Chondrocyte (in vitro differentiated cells): ENCODE measurements at places on chromosomes 1 and 21. TPM values are rescaled to one million over a fixed set of nuclear protein-coding genes. Genes with fewer than 3 reads are reported as not detected.

DNA sequence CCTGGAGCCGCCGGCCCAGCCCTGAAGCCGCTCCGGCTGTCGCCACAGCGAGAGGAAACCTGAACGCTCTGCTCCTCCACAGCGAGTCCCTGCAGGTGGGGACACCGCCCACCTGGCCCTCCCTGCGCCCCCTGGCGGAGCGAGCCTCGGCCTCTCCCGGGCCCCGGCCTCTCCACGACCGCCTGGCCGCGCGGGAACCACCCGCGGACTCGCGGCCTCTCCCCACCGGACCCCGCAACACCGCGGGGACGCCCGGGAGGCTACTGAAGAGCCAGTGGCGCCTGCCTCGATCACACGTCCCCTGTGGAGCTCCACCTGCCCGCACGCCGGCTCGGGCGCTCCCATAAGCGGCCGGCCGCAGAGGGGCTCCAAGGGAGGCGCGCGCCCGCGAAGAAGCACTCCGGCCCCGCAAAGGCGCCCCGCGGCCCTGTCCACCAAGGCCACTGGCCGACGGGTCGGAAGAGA is 109.6 kb downstream of the KCNN3 start:
- H3K4me3 ChIP-seq = no peak overlapping the region
- no peak for DNase-seq
- no peak overlapping the region for H3K27ac ChIP-seq
- H3K27me3 ChIP-seq = peaks cover 51% of the 10 kb centered on the region

Gene CD1E
- not detected in 3 replicates for total RNA-seq

- H3K4me3 ChIP-seq = no peak overlapping the region
- H3K4me1 ChIP-seq = peaks cover 21% of the 10 kb centered on the region
- no peak overlapping the region for H3K27ac ChIP-seq
- no peaks in the 10 kb centered on the region for H3K27me3 ChIP-seq
Measured at GRCh38 chr1:231359113-231359512, 21.0 kb downstream of the SPRTN start.

Gene CBR3
- total RNA-seq = 3.4 to 7.4 TPM (median 3.5 TPM) in 3 replicates

DNA sequence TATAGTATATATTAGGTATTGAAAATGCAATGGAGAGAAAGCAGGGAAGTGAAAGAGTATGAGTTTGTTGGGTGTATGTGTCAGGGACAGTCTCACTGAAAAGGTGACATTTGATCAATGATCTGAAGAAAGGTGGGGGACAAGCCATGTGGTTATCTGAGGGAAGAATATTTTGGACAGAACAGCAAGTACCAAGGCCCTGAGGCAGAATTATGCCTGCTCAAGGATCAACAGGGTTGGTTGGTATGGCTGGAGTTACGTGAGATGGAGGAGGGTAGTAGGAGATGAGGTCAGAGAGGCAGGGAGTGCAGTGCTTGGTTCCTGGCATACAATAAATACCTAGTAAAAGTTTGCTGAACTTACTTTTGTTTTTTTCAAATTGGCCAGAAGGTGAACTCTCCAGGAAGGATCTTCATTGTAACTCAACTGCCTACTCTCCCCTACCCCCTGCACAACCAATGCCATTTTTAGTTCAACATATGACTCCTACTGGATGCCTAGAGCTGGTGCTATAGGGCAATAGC is 1.8 kb downstream of the LAMTOR2 start:
- no peak overlapping the region for H3K27ac ChIP-seq
- no peaks in the 10 kb centered on the region for H3K27me3 ChIP-seq
- no peak for DNase-seq
- H3K4me1 ChIP-seq = peaks cover 26% of the 10 kb centered on the region

DNA sequence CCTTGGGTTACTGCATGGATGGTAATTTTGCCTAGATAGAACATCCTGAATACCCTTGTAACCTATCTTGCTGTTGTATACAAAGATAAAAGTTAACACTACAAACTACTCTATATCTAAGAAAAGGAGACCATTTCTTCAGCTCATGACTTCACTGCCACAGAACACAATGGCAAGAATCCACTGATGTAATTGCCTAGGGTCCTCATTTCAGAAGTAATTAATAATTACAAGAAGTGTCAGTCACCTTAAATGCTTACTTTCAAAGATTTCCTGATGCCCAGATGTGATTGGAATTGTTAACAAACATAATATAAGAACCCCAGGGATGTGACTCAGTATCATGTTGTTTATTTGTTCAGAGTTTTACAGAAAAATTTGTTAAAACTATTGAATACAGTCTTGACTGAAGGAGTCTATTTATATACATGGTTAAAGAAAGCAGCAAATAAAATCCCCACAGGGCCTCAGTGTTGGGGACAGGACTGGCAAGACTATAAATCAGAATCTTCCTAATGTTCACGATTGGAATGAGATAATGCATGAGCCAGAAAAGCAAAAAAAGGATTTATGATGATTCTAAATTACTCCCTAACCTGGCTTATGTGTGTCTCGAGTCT is 83.9 kb downstream of the CRB1 start:
- H3K27ac ChIP-seq = no peak overlapping the region
- no peaks in the 10 kb centered on the region for H3K36me3 ChIP-seq
- H3K4me3 ChIP-seq = no peak overlapping the region
- no peaks in the 10 kb centered on the region for H3K27me3 ChIP-seq

Gene HTR6
- total RNA-seq = not detected in 3 replicates

DNA sequence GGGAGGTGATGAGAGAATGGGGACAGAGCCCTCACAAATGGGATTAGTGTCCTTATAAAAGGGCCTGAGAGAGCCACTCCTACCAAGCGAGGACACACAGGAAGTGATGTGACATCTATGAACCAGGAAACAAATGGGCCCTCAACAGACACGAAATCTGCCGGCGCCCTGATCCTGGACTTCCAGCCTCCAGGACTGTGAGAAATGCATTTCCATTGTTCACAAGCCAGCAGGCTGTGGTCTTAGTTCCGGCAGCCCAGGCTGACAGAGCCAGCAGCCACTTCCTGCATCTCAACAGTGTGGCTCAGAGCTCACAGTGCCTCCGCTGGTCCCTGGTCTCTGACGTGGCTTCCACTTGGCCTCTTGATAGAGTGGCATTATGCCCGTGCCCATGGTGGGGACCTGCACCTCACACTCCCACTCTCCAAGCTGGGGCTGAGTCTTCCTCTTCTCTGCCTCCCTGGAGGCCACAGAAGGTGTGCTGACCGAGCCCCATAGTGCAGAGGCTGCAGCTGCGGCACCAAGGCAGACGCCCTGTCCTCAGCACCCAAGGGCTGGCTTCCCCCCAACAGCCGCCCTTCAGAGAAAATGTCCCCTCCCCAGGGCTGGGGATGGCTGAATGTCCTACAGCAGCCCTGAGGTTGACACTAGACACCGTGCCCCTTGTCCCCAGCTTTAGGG is 44.9 kb downstream of the ACOT7 start:
- no peaks in the 10 kb centered on the region for H3K27me3 ChIP-seq
- H3K4me3 ChIP-seq = no peak overlapping the region
- peaks cover 1% of the 10 kb centered on the region for H3K36me3 ChIP-seq
- H3K4me1 ChIP-seq = peaks cover 14% of the 10 kb centered on the region
- no peak for DNase-seq

Gene TSPEAR
- total RNA-seq = 0.15 to 0.38 TPM in 2 of 3 replicates, not detected in the other

DNA sequence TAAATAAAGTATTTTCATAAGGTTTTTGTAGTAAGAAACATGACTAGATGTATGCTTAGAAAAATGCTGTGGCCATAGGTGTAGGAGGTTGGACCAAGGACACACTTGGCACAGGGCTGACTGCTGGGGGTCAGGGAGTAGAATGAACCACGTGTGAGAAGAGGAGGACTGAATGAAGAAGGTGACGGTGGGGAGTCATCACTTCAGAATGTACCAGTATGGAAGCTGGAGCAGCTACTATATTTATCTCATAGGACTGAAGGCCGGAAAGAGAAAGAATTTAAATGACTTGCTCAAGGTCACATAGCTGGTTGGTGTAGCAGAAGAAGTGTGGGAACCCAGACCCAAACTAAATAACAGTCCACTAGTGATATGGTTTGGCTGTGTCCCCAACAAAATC is 79.8 kb upstream of the HAO2 start:
- no peak for DNase-seq
- no peaks in the 10 kb centered on the region for H3K36me3 ChIP-seq
- H3K27me3 ChIP-seq = no peaks in the 10 kb centered on the region
- no peak overlapping the region for H3K4me3 ChIP-seq
- H3K4me1 ChIP-seq = peaks cover 16% of the 10 kb centered on the region

GRCh38 chr1:78668427-78668826 is 18.8 kb downstream of the IFI44 start:
- H3K4me1 ChIP-seq = no peaks in the 10 kb centered on the region
- no peak overlapping the region for H3K4me3 ChIP-seq
- H3K27ac ChIP-seq = no peak overlapping the region
- peaks cover 2% of the 10 kb centered on the region for H3K36me3 ChIP-seq
- H3K27me3 ChIP-seq = no peaks in the 10 kb centered on the region

DNA sequence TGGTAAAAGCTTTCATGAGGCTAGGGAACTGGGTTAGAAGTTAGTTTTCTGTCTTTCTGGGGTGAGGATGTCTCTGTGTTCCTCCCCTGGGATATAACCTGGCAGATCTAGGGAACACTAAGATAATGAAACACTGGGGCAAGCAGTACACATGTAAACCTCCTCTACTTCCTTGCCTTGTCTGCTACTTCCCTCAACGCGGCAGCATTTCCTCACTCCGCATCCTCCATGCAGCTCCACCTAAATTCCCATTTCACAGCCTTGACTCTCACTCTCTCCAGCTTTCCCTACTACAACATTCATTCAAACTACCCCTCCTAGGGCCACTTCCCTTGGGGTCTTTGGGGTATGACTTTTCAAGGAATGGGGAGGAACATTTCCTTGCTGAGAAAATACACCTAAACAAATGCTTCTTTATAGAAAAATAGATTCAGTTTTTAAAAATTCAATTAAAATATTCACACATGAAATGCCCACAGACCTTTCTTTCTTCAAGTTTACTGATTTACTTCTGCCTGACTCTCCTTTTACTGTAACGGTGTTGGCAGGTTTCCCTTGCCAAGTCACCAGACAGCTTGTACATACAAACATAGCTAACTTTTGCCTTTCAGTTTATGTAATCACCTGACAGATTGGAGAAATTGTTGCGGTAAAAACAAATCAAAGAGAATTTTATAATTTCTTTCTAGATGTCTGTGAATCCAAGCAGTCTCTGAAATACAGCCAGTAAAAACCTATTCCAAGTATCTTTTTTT is 90.1 kb downstream of the TNFSF18 start:
- no peaks in the 10 kb centered on the region for H3K27me3 ChIP-seq
- H3K27ac ChIP-seq = no peak overlapping the region
